Thyroid gland (tissue), 4 donors: ENCODE measurements at places on chromosomes 7 and 10. TPM values are rescaled to one million over a fixed set of nuclear protein-coding genes. Genes with fewer than 3 reads are reported as not detected.

DNA sequence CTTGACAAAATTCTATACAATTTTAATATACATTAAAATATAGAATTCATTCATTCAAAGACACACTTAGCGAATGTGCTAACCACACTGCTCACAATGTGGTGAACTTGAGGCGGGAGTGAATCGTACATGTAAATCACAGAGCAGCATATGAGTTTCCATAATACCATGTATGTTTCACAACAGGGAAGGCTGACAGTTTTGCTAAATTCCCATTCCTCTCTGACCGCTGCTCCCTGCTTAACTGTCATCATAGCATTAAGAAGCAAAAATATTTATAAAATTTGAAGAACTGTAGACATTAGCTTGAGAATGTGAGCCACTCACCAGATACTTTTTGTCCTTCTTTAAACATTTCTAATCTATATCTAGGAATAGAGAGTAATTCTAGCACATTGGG, 763.3 kb downstream of the MAGI2 start:
- DNase-seq = no peak

DNA sequence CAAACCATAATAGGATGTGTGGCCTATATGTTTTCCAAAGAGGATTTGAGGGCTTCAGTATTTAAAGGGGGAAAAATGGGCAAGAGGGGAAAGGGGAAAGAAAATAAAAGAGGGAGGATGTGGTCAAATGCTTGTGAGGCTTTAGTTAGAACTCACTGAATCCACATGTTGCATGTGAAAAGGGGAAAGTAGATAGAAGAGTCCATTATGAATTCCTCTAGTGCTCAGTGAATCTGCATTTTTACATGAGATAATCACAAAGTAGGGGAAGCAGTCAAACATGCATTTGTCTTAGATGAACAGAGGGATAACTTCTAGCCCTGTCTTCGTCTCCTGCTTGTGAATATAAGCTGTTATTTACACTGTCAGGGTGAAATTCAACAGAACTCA, 24.6 kb upstream of the AKAP9 start:
- no peak for DNase-seq

GRCh38 chr10:99881371-99881770, 98.9 kb downstream of the ABCC2 start:
- DNase-seq = no peak

TMEM225B gene
- 3.2 TPM for total RNA-seq

FFAR4 gene
- total RNA-seq = 0.40 TPM
